ENCODE measurements at places on chromosomes 4 and X. TPM values are rescaled to one million over a fixed set of nuclear protein-coding genes. Genes with fewer than 3 reads are reported as not detected.

GRCh38 chr4:142121448-142122350, 485.3 kb downstream of the IL15 start:
- no peak for DNase-seq

GRCh38 chr4:5545271-5545670, 163.1 kb downstream of the EVC2 start:
- DNase-seq = no peak

DNA sequence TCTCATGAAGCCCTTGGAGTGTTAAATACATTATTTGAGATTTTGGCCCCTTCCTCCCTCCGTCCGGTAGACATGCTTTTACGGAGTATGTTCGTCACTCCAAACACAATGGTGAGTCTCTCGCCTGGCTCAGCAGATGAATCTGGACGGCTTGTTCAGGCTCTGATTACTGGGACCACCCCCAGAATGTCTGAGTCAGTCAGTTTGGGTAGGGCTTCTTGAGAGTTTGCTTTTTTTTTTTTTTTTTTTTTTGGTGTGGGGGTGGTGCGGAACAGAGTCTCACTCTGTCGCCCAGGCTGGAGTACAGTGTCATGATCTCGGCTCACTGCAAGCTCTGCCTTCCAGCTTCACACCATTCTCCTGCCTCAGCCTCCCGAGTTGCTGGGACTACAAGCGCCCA, 62.4 kb upstream of the MSANTD1 start:
- DNase-seq = no peak

DNA sequence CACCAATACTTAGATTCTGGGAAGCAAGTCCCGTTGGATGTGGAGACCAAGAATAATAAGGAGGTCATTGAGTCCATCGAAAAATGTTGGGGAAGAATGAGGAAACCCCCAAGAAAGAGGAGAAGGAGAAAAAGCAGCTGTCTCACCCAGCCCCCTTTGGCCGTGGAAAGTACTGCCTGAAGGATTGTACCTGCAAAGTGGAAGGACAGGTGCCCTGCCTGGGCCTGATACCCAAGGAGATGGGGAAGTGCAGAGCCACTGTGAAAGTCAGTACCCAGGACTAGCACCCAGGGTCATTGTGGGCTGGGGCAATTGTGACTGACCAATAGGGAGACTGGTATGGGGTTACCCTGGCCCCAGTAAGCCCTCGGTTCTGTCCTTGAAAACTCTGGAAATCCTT, 13.8 kb upstream of the CFAP299 start:
- no peak for DNase-seq

- no peak for DNase-seq
Measured at GRCh38 chr4:41509451-41509866, 28.5 kb upstream of the LIMCH1 start.

Gene FGB
- 2.1 TPM for total RNA-seq

Gene RBMXL3
- not detected for total RNA-seq

Gene CNGA1
- not detected for total RNA-seq

All from chondrocyte (in vitro differentiated cells).